ENCODE measurements at places on chromosomes 5 and 9. TPM values are rescaled to one million over a fixed set of nuclear protein-coding genes. Genes with fewer than 3 reads are reported as not detected.

GRCh38 chr5:79736528-79737514 lies 47.2 kb downstream of the CMYA5 start:
- peaks cover 44% of the 10 kb centered on the region for H3K27me3 ChIP-seq
- H3K4me3 ChIP-seq: peak overlapping the region; percentile 58
- no peaks in the 10 kb centered on the region for H3K36me3 ChIP-seq
- H3K27ac ChIP-seq: peak overlapping the region; percentile 67
- H3K4me1 ChIP-seq: peaks cover 50% of the 10 kb centered on the region

DNA sequence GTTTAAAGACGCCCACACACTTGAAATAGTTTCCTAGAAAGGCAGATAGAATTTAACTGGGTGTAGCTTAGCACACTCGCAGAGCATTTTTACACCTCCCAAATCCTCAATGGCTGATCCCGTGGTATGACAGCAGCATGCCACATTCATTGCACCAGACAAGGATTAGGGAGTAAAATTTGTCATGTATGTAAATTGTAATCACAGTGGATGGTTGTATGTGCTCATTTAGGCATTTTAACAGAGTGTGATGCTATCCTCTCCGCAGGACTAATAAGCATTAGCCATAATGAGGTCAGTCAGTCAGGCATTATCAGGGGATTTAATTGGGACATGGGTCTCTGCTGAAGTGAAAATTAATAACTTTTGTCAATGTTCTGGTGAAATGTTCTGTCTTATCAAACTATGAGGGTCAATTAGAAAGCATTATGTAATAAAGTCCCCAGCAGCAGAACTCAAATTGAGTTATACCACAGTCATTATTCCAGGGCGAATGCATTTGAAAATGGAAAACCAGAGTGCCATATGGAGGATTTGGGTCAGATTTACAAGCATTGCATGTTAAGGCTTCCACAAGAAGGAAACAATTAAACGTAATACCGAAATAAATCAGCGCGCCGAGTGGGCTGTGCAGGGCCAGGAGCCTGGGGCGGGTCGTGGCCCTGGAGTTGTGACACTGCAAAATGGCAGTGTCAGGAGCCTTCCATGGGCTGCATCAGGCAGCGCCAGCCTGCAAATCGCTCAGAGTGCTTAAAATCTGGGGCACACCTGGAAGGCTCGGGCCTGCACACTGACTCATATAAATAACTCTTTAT lies 602.2 kb downstream of the BNC2 start:
- DNase-seq: no peak
- H3K4me1 ChIP-seq: peaks cover 5% of the 10 kb centered on the region
- H3K27ac ChIP-seq: no peak overlapping the region
- no peak overlapping the region for H3K4me3 ChIP-seq

GRCh38 chr9:13063880-13064459 lies 215.5 kb downstream of the MPDZ start:
- no peak overlapping the region for H3K4me3 ChIP-seq
- no peak overlapping the region for H3K27ac ChIP-seq
- DNase-seq: no peak
- H3K36me3 ChIP-seq: no peaks in the 10 kb centered on the region

DNA sequence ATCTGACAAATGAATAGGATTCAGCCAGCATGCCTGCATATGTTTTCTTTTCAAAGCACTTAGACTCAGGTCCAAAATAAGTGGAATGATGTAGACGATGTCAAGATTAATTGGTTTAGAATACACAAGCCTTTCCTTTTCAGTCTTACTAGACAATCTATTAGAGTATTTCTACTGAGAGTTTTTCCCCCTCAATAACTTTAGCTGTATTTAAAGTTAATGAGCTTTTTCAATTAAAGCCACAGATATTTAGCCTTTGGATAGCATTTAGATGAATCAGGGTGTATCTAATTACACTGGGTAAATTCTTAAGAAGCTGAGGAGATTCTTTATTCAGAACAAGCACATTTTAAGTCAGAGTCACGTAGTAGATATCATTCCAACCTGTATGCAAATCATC lies 198.7 kb upstream of the MPDZ start:
- no peaks in the 10 kb centered on the region for H3K27me3 ChIP-seq
- no peak for DNase-seq
- H3K36me3 ChIP-seq: no peaks in the 10 kb centered on the region
- no peaks in the 10 kb centered on the region for H3K4me1 ChIP-seq
- no peak overlapping the region for H3K4me3 ChIP-seq

GRCh38 chr9:17291766-17292165 lies 156.9 kb downstream of the CNTLN start:
- no peak overlapping the region for H3K4me3 ChIP-seq
- H3K27me3 ChIP-seq: no peaks in the 10 kb centered on the region
- H3K27ac ChIP-seq: no peak overlapping the region
- H3K4me1 ChIP-seq: no peaks in the 10 kb centered on the region

DNA sequence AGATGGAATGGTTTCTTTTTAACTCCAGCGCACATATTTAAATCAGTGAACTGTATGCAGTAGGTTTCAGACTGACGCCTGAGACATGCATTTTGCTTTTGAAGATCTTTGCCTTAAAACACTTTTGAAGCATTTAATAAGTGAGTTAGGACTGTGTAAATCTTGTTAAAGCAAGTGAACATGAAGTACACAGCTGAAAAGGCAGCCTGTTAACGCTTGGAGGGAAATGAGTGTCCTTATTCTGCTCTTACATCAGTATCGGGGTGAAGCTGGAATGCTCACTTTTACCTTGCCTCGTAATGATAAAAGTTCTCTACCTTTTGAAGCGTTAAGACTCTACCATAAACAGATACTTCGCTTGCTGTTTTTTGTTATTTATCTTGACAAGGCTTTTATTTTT lies 552.2 kb downstream of the ZNF608 start:
- no peaks in the 10 kb centered on the region for H3K36me3 ChIP-seq
- no peaks in the 10 kb centered on the region for H3K4me1 ChIP-seq
- H3K27ac ChIP-seq: no peak overlapping the region

DNA sequence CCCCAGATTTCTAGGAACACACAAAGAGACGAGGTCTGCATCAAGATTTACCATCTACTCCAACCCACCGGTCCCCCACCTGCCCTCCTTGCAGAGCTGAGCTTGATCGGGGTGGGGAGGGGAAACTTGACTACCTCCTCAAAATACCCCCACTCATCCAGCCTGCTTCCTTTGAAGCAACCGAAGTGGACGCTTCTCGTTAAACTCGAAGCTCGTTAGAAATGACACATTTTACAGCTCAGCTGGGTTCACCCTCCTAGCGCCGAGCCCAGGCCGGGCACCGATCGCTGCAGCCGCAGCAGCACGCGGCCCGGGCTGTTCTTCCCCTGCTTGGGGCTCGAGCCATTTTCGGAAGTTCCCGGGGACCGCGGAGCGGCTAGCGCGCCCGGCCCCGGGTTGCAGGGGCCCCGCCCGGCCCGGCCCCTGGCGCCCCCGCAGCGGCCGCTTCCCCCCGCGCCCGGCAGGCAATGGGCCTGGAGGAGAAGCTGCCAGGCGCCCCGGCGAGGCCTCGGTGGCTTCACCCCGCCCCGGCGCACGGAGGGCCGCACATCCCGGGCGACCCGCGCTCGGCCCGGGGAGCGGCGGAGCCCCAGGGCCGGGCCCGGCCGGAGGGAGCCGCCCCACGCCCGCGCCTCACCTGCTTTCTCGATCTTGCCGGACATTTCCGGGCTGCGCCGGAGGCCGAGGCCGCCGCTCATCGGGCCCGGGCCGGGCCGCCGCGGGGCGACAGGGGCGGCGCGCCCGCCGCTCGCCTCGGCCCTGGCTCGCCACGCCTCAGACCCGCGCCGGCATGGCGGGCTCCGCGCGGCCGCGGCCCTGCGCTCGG lies 530 bp downstream of the RAPGEF1 start:
- H3K4me1 ChIP-seq: peaks cover 60% of the 10 kb centered on the region
- peak overlapping the region; percentile 98 for H3K4me3 ChIP-seq
- peaks cover 31% of the 10 kb centered on the region for H3K36me3 ChIP-seq
- no peaks in the 10 kb centered on the region for H3K27me3 ChIP-seq

- H3K4me1 ChIP-seq: peaks cover 2% of the 10 kb centered on the region
- peak; percentile 9 for DNase-seq
- H3K27ac ChIP-seq: no peak overlapping the region
- H3K4me3 ChIP-seq: no peak overlapping the region
Observed at GRCh38 chr5:147223948-147224791, 10.7 kb upstream of the STK32A start.

GRCh38 chr5:139199321-139199720 lies 1.2 kb upstream of the SIL1 start:
- no peak overlapping the region for H3K4me3 ChIP-seq
- no peak overlapping the region for H3K27ac ChIP-seq
- no peaks in the 10 kb centered on the region for H3K27me3 ChIP-seq
- peaks cover 12% of the 10 kb centered on the region for H3K36me3 ChIP-seq

DNA sequence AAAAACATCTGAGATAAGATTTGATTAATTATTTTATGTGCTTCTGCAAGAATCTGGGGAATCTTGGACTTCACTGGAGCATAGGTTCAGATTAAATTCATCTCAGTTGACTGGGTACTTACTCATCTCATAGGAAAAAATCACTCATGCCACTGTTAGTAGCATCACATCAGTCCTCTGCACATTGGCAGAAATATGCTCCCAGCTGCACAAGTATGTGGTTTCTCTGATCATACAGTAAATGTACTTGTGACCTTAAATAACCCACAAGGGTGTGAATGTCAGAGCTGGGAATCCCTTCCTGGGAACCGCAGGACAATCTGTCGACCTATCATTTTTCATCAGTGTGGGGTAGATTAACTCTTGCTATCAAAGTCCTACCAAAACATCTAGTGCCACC lies 203.7 kb upstream of the SLC24A2 start:
- H3K36me3 ChIP-seq: peaks cover 8% of the 10 kb centered on the region
- no peak overlapping the region for H3K27ac ChIP-seq
- H3K27me3 ChIP-seq: no peaks in the 10 kb centered on the region
- no peak overlapping the region for H3K4me3 ChIP-seq

- DNase-seq: no peak
- no peaks in the 10 kb centered on the region for H3K4me1 ChIP-seq
- no peak overlapping the region for H3K27ac ChIP-seq
- no peak overlapping the region for H3K4me3 ChIP-seq
- no peaks in the 10 kb centered on the region for H3K36me3 ChIP-seq
Observed at GRCh38 chr9:81292056-81292805, 397.1 kb downstream of the TLE1 start.

- H3K36me3 ChIP-seq: peaks cover 11% of the 10 kb centered on the region
- peak; percentile 3 for DNase-seq
Observed at GRCh38 chr5:150946351-150946905, 41.6 kb upstream of the ZNF300 start.

Gene DND1
- 3.2 TPM for total RNA-seq

Gene RAB3C
- not detected for total RNA-seq

Gene PAIP1
- 43.6 TPM for total RNA-seq

Gene IL4
- 0.72 TPM for total RNA-seq

Measured in activated CD8-positive, alpha-beta T cell treated with anti-CD3 and anti-CD28 coated beads for 36 hours (primary cell).